ENCODE measurements at places on chromosomes 13 and 19.
A peak's percentile ranks its signal among the peaks of the same experiment; 100 is the strongest.

DNA sequence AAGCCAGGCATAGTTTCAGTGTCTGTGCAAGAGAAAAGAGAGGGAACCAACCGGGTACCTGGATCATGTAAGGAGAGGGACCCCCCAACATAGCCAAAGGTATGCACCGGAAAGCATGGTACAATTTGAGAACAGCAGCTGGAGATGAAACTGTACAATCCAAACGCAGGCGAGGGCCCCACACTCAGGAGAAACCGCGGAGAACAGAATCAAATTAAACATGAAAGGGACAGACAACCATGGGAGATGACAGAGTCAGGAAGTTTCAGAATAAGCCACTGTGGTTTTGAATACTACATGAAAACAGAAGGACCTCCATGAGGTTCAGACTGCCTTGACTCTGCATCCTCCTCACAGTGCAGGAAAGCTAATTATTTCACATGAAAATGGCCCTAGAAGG is 62.9 kb upstream of the SPATA13 start:
- DNase-seq, result no peak

- no peak for DNase-seq
These were observed 77.2 kb downstream of the DACH1 start for GRCh38 chr13:71789693-71790329.

GRCh38 chr19:41927497-41928192 is 604 bp downstream of the ERFL start:
- DNase-seq, result no peak

- no peak for DNase-seq
These were observed 42.6 kb upstream of the ATP11A start for GRCh38 chr13:112647256-112647655.

- peak; percentile 83 for DNase-seq
These were observed at the start of gene N4BP2L1 for GRCh38 chr13:32427852-32428580. N4BP2L1 (minus strand) TSS chr13:32428130; CDS start chr13:32428082, 48 bp downstream.

DNA sequence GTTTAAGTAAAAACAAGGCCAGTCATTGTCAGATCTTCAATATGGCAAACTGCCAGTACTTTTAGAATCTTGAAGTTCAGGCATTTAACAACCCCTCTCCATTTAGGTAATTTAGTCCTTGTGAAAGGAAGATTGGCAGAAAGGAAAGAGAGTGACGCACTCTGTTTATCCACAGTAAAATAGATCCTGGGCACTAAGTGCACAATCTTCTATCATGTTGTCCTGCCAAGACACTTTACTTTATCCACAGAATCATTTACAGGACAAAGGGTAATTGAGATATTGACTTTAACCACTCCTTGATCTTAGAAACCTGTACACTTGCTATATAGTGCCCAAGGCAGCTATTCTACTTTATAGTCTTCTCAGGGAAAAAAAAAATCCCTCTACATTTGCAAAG is 786.4 kb upstream of the SLITRK1 start:
- no peak for DNase-seq

GRCh38 chr19:7104747-7105447 is 35.4 kb downstream of the ZNF557 start:
- no peak for DNase-seq

- peak; percentile 37 for DNase-seq
These were observed 108.7 kb downstream of the TEX29 start for GRCh38 chr13:111429064-111429558.

DNA sequence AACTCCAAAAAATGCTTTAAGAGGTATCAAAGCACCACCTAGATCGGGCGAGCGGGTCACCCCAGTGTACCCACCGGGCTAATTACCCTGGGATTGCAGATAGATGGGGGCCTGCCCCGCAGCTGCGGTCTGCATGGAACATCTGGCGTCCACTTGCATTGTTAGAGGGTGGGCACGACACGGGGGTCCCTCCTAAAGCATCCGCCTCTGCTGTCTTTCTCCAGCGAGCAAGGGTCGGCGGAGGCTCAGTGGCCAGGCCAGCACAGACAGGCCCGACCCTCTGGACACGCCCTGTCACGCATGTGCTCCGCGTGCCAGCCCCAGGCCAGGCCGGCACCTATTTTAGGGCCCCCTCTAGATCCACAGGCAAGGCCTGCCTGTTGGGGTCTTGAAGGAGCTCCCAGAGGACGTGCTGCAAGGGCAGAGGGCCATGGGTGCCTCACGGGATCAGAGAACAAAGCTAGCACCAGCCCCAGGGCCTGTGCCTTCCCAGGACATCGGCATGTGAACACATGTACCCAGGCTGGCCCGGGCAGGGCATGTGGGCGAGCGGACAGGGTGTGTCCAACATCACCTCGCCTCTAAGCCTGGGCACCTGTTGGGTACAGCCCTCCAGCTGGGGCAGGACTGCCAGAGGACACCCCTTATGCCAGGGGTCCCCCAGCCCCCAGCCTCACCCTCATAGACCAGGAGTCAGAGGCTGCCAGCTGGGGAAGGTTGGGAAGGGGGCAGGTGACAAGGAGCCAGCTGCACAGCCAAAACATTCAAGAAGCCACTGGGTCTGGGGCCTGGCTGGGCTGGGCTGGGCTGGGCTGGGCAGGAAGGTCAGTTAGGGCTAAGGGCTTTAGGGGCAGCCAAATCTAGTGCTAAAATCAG is 35.6 kb upstream of the NANOS3 start:
- no peak for DNase-seq

DNA sequence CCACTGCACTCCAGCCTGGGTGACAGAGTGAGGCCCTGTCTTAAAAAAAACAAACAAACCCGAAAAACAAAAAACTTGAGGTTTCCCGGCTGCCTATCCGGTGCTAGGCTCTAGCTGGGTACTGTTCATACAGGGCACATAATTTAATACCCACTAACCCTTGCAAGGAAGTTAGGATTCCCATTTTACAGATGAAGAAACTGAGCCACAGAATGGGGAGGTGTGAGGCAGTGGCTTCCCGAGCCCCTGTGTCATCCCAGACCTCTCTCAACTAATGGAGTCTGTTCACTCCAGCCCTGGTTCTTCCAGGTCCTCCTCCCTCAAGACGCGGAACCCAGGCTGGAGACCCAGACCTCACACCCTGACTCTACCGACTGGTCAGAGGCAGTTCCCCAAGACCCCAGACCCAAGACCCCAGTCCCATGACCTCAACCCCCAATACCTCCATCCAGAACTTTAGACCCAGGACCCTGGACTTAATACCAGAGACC is 576 bp downstream of the APBA3 start:
- no peak for DNase-seq

DNA sequence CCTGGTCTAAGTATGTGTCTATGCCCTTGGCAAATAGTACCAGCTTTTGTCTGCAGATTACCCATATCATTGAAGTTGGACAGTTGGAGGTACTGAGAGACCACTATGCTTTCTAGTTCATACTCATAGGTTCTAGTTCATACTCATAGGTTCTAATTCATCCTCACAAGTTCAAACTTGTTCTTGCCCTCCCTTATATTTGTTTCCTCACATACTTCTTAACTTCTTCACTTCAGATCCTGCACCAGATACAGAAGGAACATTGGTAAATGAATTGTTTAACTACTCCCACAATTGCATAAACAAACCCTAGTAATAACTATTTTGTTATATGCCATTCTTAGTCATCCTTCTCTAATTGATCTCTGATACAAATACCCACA is 172.2 kb downstream of the SLITRK1 start:
- DNase-seq, result no peak

GRCh38 chr13:114071991-114072390 is 60.4 kb downstream of the RASA3 start:
- DNase-seq, result no peak

Measured in activated naive CD4-positive, alpha-beta T cell treated with anti-CD3 and anti-CD28 coated beads, Interleukin-2, amount 50 U/mL, for 16 hours (primary cell).